GDM1 (cell line): ENCODE measurements at places on chromosomes 1 and 21.

DNA sequence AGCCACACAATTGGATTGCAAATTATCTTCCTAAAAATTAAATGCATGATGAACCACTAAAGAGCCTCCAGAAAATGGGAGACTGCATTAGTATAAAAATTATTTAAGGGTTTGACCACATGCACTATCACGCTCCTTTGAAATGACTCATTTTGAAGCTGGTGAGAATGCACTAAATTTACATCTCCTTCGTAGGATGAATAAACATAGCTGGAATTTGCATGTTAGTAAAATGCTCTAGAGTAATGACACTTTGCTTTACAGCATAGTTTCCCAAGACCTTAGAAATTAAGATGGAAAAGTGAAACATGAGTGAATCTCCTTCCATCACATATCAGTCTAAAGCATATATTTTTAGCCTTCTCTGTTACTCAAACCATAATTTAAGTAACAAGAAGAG is 2.4 kb downstream of the PLPPR4 start:
- DNase-seq = no peak

GRCh38 chr1:48556186-48556850 is 84.3 kb upstream of the SPATA6 start:
- DNase-seq = no peak

DNA sequence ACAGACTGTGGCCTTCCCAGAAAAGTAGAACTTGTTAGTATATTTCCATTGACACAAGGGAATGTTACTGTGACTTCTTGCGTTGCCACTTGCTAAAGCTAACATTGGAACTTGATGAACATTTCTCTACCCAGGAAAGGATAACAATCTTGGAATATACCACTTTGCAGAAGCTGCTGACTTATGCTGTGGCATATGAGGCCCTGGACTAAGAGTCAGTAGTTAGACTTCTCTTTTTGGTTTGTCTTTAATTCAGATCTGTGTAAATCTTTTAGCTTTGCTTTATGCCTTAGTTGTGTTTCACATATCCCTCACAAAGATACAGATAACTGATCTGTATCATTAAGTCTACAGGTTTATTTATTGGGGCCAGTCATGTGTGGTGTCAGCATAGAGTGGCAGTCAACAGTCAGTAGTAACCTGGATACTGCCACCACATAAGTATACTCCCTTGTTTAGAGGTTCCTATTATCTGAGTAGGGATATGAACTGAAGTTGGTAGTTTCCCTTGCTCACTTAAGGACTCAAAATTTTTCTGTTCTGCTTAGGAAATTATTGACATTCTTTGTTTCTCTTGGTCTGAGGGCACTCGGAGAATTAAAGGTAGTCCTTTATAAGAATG is 14.7 kb downstream of the RNF2 start:
- no peak for DNase-seq

DNA sequence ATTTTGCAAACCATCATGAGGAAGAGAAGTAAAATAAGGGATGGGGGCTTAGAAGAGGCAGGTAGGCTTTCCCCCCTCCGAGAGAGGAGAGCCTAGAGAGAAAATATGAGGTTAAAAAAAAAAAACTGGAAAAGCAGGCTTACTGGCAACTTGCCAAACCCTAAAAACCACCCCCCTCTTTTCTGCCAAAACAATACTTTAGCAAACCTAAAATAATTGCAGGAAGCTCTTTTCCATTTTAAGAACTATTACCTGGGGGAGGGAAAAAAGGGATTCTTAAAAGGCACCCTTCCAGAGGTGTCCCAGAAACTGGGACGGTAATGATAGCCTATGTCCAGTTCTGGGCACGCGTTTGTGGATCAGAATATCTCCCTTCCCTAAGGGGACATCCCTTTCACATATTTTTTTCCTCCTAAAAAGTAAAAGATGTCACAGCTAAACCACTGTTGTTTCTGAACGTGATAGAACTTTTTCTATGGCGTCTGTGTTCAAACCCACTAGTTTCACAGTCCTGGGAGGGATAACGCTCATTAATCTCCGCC is 1.1 kb upstream of the NFIA start:
- no peak for DNase-seq

- DNase-seq = no peak
Measured at GRCh38 chr1:166032572-166033371, 134.0 kb downstream of the FAM78B start.

DNA sequence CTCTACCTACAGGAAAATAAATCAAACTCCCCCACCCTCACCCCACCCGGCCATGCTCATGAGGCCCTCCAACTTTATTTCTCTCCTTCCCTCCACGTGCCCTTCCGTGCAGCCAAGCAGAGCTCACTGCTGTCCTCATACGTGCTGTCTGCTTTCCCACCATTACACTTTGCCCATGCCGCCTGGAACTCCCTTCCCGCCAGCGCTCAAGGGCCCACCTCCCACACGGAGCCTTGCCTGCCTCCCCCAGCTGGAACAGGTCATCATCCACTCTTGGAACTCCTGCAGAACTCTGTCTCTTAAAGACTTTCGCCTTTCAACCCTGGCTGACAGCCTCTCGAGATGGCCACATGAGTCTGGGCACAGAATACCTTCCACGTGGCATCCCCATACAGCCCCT is 42.4 kb downstream of the GLIS1 start:
- no peak for DNase-seq

- DNase-seq = no peak
Measured at GRCh38 chr1:220791285-220791684, 4.6 kb downstream of the MTARC1 start.

- DNase-seq = no peak
Measured at GRCh38 chr1:10724511-10724910, 71.9 kb downstream of the CASZ1 start.

- DNase-seq = no peak
Measured at GRCh38 chr21:21210552-21210951, 212.3 kb downstream of the NCAM2 start.

- DNase-seq = no peak
Measured at GRCh38 chr1:163076981-163077761, 8.0 kb downstream of the RGS4 start.

- DNase-seq = no peak
Measured at GRCh38 chr1:208008534-208008933, 97.6 kb upstream of the CD34 start.

GRCh38 chr1:27562534-27563340 is 41.2 kb downstream of the AHDC1 start:
- no peak for DNase-seq

- DNase-seq = no peak
Measured at GRCh38 chr1:110214454-110215404, 4.6 kb downstream of the KCNC4 start.

DNA sequence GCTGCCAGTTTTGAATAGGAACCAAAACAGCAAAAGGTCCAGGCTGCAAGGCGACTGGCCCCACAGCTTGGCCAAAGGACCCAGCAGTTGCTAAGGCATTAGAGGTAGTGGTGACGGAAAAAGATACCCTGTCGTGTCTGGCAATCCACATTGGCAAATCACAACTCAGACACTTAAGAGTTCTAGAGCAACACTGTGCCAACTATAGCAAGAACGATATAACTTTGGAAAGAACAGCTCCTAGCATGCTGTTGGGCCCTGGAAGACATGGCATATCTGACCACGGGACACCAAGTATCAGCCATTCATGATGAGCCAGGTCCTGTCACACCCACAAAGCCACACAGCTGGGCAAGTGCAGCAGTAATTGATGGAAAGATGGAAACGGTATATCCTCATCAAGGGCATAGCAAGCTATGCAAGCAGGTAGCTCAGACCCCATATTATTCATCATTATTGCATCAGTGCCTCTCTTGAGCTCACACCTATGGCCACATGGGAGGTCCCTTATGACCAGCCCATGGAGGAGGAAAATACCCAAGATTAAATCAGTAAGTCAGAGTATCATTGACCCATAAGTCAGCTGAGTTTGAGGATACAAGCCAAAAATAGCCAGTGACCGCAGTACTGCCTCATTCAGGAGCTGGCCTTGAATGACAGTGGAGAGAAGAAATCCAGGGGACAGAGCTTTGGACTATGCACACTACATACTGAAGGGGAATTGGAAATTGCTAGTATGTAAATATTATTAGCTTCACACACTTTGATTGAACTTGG is 221.2 kb downstream of the SETD4 start:
- no peak for DNase-seq

- DNase-seq = no peak
Measured at GRCh38 chr1:204602111-204602579, 83.4 kb downstream of the LRRN2 start.
